ENCODE measurements at places on chromosomes 5 and 9.
A peak's percentile ranks its signal among the peaks of the same experiment; 100 is the strongest.

DNA sequence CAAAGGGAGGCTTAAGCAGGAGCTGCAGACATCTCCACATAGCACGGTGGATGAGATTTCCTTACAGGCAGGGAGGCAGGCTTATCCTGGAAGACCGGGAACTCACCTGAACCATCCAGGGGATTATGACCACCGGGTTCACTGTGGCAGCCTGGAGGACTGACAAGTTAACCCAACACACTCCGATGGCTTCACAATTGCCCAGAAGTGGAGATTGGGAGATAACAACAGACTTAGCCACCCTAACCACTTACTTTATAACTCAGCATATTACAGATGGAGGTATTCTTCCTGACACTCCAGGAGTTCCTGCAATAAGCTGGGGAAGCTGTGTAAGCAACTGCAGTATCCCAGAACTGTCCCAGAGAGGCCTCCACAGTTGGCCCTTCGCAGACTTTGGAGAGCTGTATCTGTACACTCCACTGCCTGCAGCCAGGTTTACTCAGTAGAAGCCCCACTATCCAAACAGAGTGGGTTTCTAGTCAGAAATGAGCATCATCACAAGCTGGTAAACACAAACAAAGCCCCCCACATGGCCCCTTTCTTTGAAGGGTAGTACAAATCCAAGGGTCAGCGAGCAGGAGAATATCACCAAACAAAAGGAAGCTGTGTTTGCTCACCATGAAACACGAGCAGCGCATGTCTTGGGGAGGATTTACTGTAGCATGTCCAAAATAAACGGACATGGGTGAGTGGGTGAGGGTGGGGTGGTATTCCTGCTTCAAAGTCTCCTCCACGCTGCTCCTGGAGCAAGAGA is 462.2 kb downstream of the RASEF start:
- no peak for DNase-seq

DNA sequence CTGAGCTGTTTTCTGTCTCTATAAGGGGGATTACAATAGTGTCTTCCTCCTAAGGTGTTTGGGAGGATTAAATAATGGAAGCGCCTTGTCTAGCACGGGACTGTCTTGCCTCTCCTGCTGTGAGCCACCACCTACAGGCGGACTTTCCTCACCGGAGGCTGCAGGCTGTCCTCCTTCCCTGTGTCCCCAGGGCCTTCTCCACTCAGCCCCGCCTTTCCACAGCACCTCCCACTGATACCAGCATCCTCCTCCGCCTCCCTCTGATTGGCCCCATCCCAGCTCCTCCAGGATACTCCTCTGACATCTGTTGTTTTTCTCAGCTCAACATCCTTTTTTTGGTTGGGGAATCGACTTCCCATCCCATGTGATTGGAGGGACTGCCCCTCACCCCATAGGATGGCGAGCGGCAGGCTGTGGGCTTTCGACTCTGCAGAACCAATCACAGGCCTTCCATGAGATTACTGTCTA is 851 bp upstream of the ZDHHC12 start:
- peak; percentile 50 for DNase-seq

GRCh38 chr5:133319905-133320520 is 268.2 kb downstream of the HSPA4 start:
- DNase-seq, result no peak

- no peak for DNase-seq
These were observed 12.2 kb upstream of the PTCH1 start for GRCh38 chr9:95528908-95529502.

DNA sequence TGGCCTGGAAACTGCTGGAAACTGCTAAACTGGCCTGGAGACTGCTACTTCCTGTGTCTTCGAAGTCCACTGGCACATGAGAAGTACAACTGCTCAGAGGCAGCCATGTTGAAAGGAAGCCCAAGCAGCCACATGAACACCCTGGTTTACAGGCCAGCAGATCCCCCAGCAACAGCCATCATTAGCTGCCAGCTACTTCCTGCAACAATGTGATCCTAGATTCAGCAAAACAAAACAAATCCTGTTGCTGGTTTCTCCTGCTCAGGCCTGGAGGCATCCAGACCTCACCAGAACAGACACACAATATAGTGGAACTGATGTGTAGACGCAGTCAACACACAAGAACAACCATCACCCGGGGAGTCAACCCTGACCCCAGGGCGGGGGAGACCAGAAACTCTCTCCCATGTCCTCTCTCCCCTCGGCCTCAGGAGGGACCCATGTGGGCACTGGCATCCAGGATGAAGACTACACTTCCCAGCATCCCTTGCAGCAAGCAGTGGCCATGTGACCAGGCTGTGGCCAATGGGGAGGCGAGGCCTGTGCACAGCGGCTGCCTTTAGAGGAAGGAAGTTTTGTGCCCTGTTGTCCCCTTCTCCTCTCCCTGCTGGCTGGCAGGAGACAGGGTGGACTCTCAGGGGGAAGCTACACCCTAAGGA is 9.2 kb upstream of the LCN15 start:
- peak; percentile 25 for DNase-seq

GRCh38 chr5:92962752-92963151 is 618.3 kb downstream of the NR2F1-AS1 start:
- no peak for DNase-seq

DNA sequence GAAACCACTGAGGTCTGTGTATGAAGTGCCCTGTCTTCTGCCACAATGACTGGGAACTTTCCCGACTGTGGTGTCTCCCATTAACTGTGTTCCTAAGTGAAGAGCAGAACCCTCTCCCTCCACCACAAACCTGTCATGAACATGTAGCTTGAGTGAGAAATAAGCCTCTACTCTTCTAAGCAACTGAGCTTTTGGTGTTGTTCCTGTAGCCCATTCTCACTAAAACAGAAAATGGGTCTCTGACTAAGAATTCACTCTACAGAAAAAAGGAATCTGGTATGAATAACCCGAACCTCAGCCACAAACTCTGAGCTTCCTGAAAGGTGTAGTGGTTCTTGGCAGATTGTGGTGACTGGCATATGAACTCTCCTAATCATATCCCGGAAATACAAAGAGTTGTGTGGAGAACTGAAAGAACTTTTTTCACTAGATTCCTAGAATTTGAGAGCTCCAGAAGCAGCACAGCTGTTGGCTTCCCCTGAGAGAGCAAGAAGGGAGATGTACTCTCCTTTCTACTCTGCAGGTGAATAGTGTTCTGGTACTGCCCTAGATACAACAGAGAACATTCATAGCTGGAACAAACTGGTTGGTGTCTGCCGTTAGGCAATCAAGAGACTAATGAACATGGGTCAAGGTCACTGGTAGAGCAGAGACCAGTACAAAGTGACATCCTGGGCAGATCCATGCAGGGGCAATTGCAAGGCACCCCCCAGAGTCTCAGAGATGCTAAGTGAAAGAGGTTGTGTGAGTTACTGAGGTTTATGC is 283.8 kb downstream of the PDE4D start:
- DNase-seq, result no peak

Data from CD4-positive, alpha-beta T cell treated with Interleukin-6 for 4 hours (primary cell).